CD8-positive, alpha-beta memory T cell (primary cell): ENCODE measurements at places on chromosomes 1 and 21.

DNA sequence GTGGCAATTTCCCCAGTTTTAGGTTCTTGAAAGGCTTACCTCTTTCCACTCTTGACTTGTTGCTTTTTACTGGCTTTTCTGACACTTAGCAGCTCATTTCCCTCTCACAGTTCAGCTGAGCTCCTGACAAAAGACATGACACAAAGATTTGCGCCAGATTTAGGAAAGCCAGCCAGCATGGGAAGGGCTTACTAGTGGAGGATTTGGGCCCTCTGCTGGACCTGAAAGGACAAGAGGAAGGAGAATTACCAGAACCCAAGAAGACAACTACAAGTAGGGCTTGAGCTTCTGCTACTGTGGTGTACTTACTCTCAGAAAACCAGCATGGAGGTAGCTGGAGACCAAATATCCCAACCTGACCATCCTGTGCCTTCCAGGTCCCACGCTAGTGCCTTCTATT is 784.5 kb downstream of the BRINP3 start:
- no peak for DNase-seq

DNA sequence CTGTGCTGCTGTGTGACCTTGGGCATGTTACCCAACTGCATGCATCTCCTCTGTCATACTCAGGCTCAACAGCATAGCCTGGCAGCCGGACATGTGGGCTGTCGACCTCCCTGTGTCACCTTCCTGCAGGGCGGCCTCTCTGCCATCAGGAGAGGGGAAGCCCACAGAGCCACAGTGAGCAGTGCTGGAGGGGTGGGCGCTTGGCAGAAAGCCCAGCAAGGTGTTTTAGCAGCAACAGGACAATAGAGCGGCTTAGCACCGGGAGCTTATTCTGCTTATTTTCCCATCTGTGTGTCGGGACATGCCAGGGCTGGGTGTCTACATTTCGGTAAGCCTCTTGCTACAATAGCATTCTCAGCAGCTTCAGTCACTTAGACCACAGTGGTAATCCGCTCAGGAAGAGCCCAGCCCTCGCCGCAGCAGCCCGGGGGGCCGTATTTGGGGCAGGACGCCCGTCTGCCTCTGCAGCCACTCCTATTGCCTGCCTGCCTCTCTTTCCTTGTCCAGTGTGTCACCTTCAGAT is 22.8 kb upstream of the CDK18 start:
- peak; percentile 41 for DNase-seq

- no peak for DNase-seq
Measured at GRCh38 chr1:58592522-58593134, 15.6 kb upstream of the TACSTD2 start.

GRCh38 chr21:32819694-32820093 is 48.1 kb upstream of the PAXBP1 start:
- DNase-seq: no peak

DNA sequence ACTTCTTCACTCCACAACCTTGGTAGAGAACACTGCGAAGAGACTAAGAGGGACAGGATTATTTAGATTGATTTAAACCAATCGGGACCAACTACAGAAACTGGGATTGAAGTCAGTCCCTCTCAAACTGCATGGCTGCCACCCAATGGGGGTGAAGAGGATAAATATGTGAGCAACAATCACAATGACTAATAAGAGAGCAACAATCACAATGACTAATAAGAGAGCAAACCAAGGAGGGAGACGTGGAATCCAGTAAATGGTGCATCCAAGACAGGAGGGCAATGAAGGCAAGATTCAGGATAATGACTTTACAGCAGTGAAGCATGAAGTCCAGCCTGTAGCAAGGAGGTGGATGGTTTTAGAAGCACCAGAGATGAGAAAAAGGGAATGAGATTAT is 322.8 kb downstream of the TTLL7 start:
- no peak for DNase-seq

GRCh38 chr1:186577216-186577615 is 103.0 kb downstream of the PTGS2 start:
- no peak for DNase-seq
